ENCODE measurements at places on chromosomes 11 and 22.

DNA sequence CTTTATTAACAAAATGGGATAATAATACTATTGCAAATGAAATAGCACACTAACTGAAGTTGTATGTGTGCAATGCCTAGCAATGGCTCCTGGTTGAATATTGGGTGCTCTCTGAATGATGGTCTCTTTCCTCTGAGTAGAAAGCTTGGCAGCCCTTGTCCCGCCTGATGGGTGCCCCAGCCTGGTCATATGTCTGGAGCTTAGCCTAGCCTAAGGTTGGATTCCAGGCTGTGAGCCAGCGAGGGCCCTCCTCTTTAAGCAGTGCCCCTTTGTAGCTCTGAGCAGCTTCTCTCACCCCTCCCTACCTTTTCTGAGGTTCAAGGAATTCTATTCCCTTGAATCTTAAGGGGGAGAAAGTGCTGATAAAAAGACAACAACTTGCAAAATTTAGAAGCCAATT lies 499.9 kb downstream of the NTM start:
- no peak for DNase-seq

GRCh38 chr11:96238563-96239135 lies 104.3 kb downstream of the MAML2 start:
- no peak for DNase-seq

DNA sequence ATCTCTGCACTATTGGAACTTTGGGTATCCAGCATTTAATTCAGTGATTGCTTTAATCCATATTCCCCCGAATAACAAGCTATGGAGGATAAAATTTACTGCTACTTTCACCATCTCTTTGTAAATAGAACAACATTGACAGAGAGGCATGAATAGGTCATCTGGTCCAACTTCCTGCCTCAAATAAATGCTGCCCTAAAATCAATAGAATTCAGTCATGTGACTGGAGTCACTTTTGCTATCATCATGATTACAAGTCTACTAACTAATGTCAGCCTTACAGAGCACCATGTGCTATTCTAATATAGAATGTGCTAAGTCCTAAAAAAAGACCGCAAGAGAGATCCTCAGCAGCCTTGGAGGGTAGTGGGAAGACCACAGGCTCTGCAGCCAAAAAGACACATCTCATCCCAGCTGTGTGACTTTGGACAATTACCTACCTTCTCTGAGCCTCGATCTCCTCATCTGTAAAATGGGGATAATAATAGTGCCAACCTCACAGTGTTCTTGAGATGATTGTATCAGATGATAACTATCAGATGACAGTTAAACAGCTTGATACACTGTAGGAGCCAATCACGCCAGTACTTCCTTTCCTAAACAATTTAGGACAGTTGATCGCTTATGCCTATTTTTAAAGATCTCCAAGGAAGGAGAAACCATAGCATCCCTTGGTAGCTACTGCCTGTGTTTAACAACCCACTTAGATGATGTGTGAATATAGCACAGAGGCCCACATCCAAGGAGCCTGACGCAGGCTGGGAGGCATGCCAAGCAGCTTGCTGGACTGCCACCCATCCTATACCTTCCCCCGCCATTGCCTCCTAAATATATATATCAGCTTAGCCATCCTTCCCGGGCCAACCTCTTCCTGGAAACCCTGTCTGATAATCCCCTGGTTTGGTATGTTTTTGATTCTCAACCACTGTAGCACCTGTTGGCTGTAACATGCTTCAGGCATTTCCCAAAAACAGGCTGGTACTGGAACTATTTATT lies 77.3 kb upstream of the PHF21A start:
- DNase-seq, result no peak

- DNase-seq, result no peak
Measured at GRCh38 chr11:34160049-34160721, 54.8 kb downstream of the NAT10 start.

GRCh38 chr11:132037467-132037862 lies 667.0 kb downstream of the NTM start:
- no peak for DNase-seq

- no peak for DNase-seq
Measured at GRCh38 chr11:101508370-101508769, 75.4 kb downstream of the TRPC6 start.

DNA sequence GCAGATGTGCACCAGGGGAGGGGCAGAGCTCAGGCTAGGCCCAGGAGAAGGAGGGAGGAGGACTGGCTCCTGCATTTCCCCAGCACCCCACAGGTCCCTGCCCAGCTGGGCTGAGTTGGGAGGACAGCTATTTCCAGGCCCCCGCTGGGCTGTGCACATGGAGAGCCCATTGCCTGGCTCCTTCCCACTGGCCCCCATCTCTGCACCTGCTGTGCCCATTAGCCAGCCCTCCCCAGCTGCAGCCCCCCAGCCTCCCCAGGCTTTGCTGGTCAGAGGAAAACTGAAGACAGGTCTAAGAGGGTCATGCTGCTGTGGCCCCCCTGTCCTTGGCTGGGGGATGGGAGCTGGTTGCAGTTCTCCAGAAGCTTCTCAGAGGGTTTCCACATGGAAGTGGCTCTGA lies 81.8 kb upstream of the SHANK2 start:
- no peak for DNase-seq

DNA sequence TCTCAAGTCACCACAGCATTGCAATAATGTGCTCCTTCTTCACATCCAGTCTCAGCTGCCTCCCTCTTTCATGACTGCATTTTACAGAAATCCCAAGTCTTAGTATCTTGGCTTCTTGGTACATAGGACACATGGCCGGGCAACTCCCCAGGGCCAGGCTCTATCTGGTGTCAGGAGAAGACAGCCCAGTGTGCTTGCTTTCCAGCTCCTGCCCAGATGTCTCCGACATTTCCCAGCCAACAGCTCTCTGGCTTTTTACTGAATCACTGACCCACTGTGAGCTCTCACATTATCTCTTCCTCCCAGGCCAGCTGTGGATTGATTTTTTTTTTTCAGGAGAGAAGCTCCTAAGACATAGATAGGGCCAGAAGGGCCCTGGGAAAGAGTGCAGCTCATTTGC lies 346.0 kb upstream of the C11orf87 start:
- no peak for DNase-seq

GRCh38 chr11:17351172-17351509 lies 459 bp upstream of the NCR3LG1 start:
- peak; percentile 3 for DNase-seq

GRCh38 chr11:63553759-63554158 lies 9.4 kb downstream of the PLAAT2 start:
- no peak for DNase-seq

- DNase-seq, result no peak
Measured at GRCh38 chr11:92384358-92384757, 159.7 kb downstream of the FAT3 start.

- no peak for DNase-seq
Measured at GRCh38 chr22:31287818-31288495, 4.3 kb downstream of the PIK3IP1 start.

DNA sequence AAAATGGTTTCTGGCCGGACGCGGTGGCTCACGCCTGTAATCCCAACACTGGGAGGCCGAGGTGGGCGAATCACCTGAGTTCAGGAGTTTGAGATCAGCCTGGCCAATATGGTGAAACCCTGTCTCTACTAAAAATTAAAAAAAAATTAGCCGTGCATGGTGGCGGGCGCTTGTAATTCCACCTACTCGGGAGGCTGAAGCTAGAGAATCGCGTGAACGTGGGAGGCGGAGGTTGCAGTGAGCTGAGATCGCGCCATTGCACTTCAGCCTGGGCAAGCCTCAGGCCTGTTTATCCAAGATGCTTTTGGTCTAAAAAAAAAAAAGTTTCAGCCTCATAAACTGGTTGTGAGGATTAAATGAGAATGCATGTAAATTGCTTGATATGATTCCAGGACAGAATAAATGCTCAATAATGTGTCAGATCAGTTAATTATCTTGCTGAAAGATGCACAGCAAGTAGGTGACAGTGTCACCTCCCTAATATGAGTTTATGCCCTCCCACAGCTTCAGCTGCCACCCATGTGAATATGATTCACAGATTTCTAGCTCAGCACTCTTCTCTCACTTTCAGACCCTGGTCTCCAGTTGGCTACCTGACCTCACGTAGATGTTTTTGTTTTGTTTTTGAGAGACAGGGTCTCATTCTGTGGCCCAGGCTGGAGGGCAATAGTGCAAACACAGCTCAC lies 1.1 kb upstream of the ALG8 start:
- DNase-seq, result no peak

GRCh38 chr11:41609511-41609910 lies 150.1 kb upstream of the LRRC4C start:
- DNase-seq, result no peak

DNA sequence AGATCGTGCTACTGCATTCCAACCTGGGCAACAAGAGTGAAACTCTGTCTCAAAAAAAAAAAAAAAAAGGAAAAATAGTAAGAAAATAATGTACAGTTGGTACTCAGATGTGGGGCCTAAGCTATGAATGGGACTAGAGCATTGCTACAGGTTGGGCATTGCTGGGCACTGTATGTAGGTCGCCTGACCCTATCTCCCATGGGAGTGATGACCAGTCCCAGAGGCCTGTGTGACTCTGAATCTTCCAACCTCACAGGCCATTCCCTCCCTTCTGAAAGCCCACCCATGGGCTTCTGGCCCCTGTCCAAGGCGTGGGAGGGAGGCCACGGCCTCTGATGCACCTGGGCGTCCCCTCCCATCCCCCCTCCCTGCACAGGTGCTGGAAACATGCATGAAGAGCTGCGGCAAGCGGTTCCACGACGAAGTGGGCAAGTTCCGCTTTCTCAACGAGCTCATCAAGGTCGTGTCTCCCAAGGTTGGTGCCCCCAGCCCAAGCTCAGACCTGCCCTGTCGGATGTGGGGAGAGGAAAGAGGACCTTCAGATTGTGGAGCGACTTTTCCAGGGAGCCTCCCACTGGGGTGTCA lies 9.5 kb downstream of the GGA1 start:
- no peak for DNase-seq

GRCh38 chr11:59770319-59770718 lies 15.1 kb downstream of the STX3 start:
- DNase-seq, result no peak

DNA sequence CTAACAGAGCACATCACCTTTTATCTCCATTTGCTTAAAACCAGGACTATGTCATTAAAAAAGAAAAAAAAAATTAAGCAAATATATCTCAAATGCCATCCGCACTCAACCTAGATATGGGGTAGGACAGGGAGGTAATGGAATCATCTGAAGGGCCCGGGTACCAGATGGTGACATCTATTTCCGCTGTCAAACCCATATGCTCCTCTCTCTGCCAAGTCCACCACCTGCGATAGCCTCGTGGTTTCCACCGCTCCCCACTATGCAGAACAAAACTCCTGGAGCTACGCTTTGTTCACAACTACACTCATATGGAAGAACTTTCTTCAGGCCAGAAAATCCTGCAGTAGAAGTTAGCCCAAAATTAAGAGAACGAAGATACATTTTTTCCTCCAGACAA lies 31.4 kb downstream of the FEZ1 start:
- no peak for DNase-seq

DNA sequence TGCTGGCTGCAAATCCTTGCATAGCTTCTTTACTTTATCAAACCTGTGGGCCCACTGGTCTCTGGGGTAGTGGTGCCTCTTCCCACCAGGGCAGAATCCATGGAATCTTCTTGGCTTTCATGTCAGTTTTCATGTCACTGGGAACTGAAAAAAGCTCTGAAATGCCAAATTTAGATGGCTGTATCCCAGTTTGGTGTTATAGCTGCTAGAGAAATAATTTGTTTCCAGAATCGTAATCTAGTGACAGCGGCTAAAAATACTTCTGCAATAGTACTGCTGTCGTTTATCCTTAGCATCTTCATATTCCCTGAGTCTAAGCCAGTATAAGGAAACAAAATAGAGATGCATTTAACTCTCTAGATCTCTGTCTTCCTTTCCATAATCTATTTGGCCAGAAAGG lies 983.4 kb upstream of the FAT3 start:
- no peak for DNase-seq

DNA sequence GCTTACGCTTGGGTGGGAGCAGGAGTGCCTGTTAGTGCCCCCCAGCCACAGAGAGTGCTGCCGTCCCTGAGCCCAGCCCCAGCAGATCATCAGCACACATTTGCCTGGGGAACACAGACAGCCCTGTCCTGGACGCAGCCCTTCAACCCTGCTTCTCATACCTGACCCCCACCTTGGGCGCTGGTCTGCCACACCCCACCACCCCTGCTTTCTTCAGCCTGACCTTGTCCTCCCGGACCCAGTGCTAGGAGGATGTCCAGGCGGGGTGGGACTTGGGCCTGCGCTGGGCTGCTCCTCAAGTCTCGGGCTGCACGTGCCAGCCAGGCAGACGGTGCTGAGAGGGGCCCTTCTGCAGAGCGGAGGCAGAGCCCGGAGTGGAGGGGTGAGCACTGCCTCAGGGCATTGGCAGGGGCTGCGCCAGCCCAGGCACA lies 119.2 kb downstream of the KCNQ1OT1 start:
- no peak for DNase-seq

GRCh38 chr11:113593698-113594308 lies 112.3 kb downstream of the TMPRSS5 start:
- DNase-seq, result no peak

GRCh38 chr22:29702931-29703501 lies 16.8 kb upstream of the CABP7 start:
- no peak for DNase-seq

GRCh38 chr11:8318536-8318935 lies 54.9 kb upstream of the LMO1 start:
- DNase-seq, result no peak

GRCh38 chr11:111059726-111060125 lies 185.8 kb upstream of the POU2AF2 start:
- DNase-seq, result no peak

GRCh38 chr11:1459764-1460395 lies 26.7 kb downstream of the MOB2 start:
- no peak for DNase-seq

DNA sequence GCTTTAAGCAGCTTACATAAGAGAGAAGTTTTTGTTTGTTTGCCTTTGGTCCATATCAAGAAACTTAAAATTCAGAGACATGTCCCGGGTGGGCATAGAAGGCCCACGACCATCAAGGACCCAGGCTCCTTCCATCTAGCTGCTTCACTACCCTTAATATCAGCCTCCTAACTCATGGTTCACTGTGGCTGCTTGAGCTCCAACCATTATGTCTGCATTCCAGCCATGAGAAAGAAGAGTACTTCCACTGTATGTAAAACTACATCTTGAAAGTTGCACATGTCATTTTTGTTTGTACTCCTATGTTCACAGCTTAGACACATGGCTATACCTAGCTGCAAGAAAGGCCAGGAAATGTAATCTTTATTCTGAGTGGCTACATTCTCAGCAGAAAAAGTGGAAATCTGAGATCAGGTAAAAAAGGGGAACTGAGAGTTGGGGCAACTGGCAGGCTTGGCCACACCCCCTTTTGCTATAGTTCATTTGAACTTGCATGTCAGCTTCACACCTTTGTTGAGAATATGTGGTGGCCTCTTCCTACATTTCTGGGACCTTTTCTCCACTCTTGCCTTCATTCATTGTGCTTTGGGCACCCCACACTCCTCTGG lies 81.3 kb upstream of the TP53I11 start:
- DNase-seq, result no peak
